Sigmoid colon (tissue), 7 donors: ENCODE measurements at places on chromosomes 5 and 9. TPM values are rescaled to one million over a fixed set of nuclear protein-coding genes. Genes with fewer than 3 reads are reported as not detected.

- DNase-seq, result no peak
Measured at GRCh38 chr9:129401623-129402370, 219.1 kb downstream of the C9orf50 start.

DNA sequence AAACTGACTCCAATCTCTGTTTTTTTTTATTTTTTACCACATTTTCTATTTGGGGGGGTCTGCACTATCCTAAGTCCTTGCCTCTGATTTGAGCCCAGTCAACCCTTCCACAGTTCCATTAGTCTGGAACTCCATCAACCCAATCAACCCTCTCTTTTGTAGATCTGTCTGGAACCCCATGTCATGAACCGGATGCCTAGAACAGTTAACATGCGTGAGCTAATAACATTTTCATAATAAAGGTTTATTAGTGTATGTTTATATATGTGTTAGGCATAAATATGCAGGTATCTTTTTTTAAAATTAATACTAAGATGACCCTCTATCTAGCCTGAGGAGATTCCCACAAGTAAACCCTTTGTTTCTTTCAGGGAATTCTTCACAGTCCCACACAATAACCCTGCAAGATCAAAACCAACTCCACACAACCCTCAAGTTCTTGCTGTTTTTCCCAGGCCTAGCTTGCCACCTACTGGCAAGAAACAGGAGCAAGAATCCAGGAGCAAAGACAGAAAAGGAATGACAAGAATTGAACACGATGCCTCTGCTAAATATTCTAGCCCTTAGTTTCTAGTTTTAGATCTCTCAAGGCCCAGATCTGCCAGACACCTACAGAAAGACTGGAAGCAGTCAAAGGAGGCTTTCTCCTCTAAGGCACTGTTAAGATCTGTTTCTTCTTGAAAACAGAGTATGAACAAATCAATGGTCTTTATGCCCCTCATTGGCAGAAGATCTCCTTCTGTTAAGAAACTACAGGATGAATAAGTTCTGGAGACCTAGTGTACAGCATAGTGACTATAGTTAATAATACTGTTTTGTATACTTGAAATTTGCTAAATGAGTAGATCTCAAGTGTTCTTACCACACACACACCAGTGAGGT lies 100.4 kb downstream of the TRIM36 start:
- DNase-seq, result no peak

- no peak for DNase-seq
Measured at GRCh38 chr5:126976520-126977172, 53.7 kb downstream of the MARCHF3 start.

CDC37L1 gene
- total RNA-seq, result 32.3 TPM

DNA sequence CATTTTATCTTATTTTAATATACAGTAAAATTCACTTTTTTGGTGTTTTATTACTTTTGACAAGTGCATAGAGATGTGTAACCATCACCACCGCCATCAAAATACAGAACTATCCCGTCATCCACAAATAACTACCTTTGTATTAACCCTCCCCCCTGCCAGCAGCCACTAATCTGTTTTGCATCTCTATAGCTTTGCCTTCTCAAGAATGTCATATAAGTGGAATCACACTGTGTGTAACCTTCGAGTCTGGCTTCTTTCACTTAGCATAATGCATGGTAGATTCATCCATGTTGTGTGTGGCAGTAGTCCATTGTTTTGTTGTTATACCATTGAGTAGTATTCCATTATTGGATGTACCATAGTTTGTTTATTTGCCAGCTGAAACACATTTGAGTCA lies 98.8 kb downstream of the BOD1 start:
- no peak for DNase-seq

DNA sequence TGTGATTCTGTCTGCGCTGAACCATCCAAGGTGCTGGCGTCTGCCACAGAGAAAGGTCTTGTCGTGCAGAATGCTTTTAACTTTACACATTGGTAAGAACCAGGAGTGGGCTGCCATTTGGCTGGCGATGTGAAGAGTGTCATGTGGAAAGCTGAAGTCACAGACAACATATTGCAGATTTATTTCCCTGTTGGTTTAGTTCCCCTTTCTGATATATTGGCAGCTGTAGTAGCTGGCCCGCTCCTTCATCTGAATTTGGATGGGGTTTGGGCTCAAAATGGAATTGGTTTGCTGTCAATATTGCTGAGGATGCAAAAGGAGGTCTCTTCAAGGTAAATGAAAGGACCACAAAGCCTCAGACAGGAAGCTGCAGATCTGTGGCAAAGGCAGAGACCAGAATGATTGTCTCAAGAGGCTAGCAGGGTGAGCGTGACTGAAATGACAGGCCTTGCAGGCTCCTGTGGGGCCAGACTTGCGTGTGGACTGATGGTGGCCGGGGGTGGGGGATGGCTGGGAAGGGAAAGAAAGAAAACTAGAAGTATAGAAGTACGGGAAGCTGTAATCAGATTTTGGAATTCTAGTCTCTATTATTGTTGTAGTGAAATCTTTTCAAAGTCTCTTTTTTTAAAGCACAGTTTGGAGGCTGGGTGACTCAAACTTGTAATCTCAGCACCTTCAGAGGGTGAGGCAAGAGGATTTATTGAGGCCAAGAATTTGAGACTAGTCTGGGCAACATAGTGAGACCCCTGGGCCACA lies 25.1 kb upstream of the CD180 start:
- DNase-seq, result no peak

GDF9 gene
- total RNA-seq, result 0.33 TPM

FREM1 gene
- total RNA-seq, result 21.0 TPM

DNA sequence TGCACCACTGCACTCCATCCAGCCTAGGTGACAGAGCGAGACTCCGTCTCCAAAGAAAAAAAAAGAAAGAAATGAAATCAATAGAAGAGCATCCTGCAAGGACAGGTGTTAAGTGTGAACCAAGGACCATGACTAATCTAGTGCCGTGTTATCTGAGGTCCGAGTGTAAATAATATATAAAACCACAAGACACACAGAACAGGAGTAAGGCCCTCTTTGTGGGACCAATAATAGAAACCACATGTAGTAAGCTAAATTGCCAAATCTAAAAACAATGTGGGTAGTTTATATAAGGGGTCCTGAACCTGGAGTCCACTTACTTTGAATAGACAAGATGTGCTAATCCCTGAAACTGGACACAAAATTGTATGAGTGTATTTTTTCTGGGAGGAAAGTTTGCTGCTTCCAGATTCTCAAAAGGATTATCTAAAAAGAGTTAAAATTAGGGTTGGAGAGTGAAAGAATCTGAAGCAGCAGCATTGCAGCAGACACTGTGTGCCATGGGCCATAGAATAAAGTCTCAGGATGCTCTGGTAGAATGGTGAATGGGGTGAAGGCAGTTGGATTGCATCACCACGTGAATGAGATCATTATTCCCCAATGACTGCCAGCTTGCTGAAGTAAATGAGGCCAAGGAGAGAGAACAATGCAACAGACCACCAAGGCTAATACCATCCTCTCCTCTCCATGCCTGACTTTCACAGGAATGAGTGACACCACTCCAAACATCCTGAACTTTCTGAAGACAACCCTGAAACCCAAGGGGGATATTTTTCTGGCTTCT lies 222.7 kb downstream of the DCP2 start:
- no peak for DNase-seq

DNA sequence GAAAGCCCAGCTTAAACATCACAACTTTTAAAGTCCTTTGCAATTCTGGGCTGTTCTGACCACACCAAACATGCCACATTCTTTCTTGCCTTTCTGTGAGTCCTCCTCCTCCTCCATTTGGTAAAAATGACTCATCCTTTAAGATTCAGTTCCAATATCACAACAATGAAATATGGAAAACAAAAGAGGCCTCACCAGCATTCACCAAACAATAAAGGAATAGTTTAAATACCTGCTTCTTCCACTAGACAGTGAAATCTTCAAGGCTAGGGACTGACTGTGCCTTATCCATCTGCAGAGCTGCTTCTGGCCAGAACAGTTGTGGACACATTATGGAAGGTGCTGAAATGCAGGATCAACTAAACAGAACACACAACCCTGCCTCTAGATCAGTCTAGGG lies 36.0 kb downstream of the NR6A1 start:
- no peak for DNase-seq

GRCh38 chr9:77561331-77562018 lies 86.6 kb downstream of the GNA14 start:
- DNase-seq, result no peak

MUSK gene
- 9.7 TPM for total RNA-seq

DNA sequence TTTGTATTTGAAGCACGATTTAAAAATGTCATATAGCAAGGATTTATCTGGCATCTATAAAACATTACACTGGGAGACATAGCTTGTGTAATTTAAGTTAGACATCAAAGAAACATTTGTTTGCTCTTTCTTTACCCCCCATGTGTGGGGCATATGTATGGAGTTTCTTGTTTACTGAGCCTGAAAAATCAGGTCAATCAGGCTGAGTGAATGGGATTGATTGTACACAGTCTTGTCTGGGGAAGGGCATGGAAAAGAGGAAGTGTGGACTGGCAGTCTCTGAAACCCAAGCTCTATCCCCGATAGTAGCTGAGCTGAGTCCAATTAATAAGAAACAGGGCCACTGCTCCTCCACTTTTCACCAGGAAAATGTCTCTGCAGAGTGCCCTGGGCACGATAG lies 49.4 kb downstream of the SLC46A2 start:
- DNase-seq, result no peak

CTXN3 gene
- not detected for total RNA-seq

- no peak for DNase-seq
Measured at GRCh38 chr9:70020991-70021571, 22.6 kb upstream of the MAMDC2 start.

GRCh38 chr9:13446938-13447842 lies 167.7 kb upstream of the MPDZ start:
- DNase-seq, result no peak

- no peak for DNase-seq
Measured at GRCh38 chr5:393846-394275, 49.1 kb upstream of the EXOC3 start.
